ENCODE measurements at places on chromosomes 4 and X.

GRCh38 chr4:174918058-174918457 lies at the start of gene ADAM29:
Gene ADAM29 (plus strand): TSS chr4:174918358. CDS start chr4:174975526, 57,168 bp downstream.
- DNase-seq = no peak

- DNase-seq = no peak
Measured at GRCh38 chr4:55682295-55682694, 46.2 kb upstream of the NMU start.

DNA sequence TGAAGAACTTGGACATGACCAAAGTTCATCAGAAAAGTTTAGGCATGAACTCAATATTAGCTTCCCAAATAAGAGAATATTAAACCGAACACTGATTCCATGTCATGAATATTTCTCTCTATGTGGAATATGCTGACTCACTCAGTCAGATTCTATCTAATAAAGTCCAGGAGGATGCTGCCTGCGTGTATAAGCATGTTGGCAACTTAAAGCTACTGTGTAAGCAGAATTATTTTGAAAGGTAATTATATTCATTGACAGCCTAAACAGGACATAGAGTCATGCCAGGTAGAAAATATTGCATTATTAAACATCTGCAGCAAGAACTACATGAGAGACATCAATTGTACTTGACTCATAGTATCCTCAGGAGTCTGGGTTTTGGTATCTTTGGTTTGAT lies 367.9 kb upstream of the SPOCK3 start:
- no peak for DNase-seq

DNA sequence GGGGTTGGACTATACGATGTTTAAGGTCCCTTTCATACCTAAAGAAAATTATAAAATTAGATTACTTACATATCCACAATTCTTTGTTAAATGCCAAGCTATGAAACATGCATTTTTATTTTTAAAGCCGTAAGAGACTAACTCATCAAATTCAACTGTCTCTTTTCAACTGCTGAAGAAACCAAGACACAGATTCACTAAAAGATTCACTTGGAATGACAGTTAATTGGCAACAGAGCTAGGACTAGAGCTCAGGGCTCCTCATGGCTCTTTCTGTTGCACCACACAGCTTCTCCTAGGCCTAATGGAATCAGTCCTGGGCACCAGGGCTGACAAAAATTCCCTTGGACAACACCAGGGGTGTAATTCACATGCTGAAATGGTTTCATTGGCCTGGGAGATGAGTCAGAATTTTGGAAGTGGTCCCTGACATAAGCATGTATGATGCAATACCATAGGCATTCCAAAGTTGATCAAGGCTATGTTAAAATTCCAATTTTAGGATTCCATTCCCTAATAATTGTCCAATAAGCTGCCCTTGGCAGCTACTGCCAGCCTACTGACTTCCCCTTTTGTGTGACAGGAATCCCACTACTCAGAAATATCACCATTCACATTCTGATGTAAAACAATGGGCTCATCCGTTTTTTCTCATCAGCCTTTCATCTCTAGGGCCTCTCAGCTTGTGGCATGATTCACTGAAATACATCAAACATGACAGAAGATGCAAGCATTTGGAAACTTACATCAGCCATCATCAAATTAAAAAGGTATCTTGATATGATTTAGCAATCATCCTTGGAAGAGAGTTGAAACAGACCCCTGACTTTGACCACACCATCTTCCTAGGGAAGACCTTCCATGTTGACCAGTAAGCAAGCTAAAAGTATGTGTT lies 54.2 kb downstream of the PLAC1 start:
- DNase-seq = peak; percentile 96

- DNase-seq = no peak
Measured at GRCh38 chr4:112172180-112172579, 26.9 kb downstream of the FAM241A start.

DNA sequence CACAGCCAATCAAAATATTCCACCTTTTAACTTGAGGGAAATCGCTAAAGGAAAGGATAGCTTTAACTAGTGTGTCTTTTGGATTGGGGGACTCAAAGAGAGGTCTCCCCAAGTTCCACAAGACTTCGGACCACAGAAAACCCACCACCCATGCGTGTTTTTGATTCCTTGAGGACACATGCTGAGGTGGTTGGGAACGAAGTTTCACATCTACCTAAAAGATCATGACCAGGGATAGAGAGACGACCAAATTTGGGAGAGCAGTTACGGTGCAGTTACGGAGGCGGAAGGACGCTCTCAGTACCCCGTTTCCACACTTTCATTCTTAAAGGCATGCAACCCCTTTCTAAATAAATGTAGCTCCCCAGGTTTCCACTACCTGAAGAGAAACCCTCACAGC lies 1.1 kb downstream of the PCYT1B start:
- DNase-seq = no peak

DNA sequence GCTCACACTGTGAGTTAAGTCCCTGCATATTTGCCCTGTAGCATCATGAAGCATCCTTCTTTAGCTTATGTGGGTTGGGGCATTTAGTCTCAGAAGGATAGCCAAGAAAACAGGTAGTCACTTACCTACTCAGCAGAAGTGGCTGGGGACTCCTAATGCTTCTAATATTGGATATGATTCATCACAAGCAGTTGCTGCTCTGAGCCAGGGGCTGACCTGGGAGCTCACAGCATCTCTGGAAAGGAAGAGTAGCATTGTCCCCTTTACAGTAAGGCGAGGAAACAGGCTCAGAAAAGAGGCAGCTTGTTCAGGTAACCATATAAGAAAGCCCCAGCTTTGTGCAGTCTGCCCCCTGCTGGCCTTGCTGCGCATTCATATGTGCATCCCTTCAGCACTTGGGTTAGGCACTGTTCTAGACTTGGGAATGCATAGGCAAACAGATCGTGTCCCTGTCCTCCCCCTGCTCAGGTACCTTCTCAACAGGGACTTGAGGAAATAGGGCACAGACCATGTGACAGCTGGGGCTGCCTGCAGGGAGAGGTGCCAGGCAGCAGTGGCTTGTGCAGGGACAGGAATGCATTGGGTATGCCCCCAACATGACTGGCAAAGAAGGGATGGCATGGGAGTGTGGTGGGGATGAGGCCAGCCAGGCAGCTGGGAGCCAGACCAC lies 35.7 kb upstream of the TBC1D14 start:
- peak; percentile 43 for DNase-seq

GRCh38 chr4:119132306-119132705 lies 3.3 kb upstream of the MYOZ2 start:
- no peak for DNase-seq

GRCh38 chrX:18929775-18930174 lies 54.1 kb downstream of the PHKA2 start:
- no peak for DNase-seq

- peak; percentile 7 for DNase-seq
Measured at GRCh38 chr4:157057218-157057617, 18.7 kb upstream of the GLRB start.

GRCh38 chr4:164368894-164369293 lies 385.0 kb upstream of the SMIM31 start:
- DNase-seq = no peak

GRCh38 chr4:109171070-109171469 lies 131.4 kb downstream of the COL25A1 start:
- peak; percentile 59 for DNase-seq

DNA sequence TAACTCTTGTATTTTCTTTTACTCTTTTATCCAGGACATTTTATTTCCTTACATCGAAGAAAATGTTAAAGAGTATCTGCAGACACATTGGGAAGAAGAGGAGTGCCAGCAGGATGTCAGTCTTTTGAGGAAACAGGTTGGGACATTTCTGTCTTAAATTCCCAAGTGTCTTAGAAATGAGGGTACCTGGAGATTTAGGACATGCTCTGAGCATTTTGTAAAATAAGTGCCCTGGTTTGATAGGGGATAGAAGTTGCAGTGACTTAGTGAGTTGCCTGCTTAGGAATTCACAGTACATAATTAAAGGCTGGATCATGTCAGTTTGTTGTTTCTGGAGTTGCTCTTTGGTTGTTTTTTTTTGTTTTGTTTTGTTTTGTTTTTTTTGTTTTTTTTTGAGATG lies 17.5 kb downstream of the ENOPH1 start:
- DNase-seq = no peak

DNA sequence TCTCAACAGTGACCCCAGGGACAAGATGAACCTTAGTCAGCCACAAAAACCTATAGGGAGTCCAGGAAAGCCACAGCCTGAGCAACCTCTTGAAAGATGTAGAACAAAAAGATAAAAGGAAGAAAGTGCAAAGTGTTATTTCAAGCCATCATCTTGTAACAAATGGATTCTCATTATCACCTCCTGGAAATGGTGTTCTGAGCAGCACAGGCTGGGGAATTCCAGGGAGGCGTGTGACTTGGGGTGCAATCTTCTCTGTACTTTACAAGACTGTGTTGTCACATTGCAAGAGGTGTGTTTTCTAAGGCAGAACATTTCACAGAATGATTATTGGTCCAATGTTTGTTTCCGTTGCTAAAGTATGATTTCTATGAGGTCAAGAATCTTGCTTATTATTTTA lies 214.0 kb downstream of the DHRSX start:
- no peak for DNase-seq

- DNase-seq = peak; percentile 68
Measured at GRCh38 chrX:39158801-39159657, 357.8 kb downstream of the MID1IP1 start.

- DNase-seq = no peak
Measured at GRCh38 chr4:138555584-138555983, 313.4 kb upstream of the SLC7A11 start.

DNA sequence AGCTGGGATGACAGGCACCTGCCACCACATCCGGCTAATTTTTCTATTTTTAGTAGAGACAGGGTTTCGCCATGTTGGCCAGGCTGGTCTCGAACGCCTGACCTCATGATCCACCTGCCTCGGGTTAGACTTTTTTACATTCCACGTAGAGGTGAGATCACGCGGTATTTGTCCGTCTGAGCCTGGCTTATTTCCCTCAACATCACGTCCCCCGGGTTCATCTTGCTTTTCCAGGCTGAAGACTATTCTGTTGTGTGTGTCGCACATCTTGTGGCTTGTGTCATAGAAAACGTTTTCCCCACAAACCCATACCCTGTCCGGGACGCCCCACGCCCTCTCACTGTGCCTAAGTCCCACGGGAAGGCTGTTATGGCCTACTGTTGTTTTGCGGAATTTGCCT lies 185.3 kb downstream of the CRLF2 start:
- DNase-seq = no peak

- no peak for DNase-seq
Measured at GRCh38 chr4:188466001-188466400, 326.8 kb downstream of the TRIML1 start.

DNA sequence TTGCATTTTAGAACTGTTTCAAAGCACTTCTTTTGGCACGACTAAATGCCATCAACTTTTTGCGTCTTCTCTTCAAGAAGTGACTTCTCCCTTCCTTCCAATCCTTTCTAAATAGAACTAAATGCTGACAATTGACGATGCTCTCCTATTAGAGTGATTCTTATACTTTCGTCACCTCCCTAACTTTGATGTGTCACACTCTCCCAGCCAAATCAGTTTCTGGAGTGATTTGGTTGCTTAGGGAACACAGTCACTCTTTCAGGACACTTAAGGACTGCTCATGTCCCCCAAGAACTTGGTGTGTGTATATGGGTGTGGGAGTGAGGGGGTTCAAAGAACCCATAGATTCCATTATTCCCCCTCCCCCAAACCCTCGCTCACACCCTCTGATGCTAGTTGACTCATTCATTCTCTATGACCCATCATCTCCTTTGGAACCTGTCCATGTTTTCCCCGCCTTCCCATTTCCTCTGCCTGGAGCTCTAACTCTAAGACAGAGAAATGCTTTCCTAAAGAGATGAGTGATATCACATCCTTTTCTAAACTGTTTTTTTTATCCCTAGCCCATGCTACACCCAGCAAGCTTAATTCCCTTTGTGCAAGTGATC lies 26.8 kb upstream of the AREG start:
- peak; percentile 87 for DNase-seq

- peak; percentile 78 for DNase-seq
Measured at GRCh38 chr4:5050520-5051277, 581 bp upstream of the STK32B start.

DNA sequence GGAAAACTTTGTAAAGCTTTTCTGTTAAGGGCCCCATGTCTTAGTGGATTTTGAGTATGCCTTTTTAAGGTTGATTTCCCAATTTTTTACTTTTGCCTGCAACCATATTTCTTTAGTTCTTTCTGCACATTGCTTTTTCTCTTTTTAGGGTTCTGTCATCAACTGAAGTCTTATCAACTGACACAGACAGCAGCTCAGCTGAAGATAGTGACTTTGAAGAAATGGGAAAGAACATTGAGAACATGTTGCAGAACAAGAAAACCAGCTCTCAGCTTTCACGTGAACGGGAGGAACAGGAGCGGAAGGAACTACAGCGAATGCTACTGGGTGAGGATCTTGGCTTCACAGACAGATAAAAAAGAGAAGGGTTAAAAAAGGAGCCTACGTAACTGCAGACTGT lies 27.8 kb downstream of the TAF1 start:
- no peak for DNase-seq

- DNase-seq = no peak
Measured at GRCh38 chr4:174215961-174216680, 67.3 kb downstream of the FBXO8 start.

GRCh38 chr4:2497931-2498330 lies 29.0 kb downstream of the RNF4 start:
- no peak for DNase-seq

DNA sequence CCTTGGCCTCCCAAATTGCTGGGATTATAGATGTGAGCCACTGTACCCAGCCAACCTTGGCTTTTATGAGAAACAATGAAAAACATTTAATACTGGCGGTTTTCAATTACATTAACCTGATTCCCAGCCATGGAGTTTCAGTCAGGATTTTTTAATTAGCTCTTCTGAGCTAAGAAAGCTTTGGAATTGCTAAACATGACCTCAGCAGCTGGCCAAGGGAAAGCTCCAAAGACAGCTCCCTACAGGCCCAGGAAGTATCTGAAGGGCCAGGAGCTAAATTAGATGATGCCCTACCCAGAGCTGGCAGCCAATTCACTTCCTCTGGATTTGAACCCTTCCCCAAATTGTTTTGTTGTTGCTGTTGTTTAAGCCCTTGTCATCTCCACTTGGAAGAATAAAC lies 26.5 kb upstream of the FUNDC1 start:
- DNase-seq = peak; percentile 1

GRCh38 chr4:115272594-115272993 lies 159.2 kb upstream of the NDST4 start:
- no peak for DNase-seq

DNA sequence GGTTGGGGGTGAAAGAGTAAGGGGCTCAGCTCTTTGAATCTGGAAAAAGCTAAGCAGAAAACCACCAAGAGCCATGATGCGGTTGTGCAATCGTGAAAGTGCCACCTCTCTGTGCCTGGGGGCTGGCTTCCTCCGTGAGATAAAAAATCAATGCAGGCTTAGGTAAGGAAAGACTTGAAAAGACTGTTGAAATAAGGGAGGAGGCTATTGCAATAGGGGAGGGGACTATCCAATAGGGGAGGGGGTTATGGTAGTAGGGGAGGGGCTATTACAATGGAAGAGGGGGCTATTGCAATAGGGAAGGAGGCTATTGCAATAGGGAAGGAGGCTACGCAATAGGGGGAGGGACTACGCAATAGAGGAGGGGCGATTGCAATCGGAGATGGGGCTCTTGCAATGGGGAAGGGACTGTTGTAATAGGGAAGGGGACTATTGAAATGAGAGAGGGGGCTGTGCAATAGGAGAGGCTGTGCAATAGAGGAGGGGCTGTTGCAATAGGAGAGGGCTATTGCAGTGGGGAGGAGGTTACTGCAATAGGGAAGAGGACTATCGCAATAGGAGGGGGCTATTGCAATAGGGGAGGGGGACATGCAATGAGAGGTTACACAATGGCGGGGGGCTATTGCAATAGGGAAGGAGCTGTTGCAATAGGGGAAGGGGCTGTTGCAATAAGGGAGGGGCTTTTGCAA lies 162.3 kb upstream of the PSAPL1 start:
- DNase-seq = no peak

Data from fibroblast of skin of right quadriceps (primary cell).